WERI-Rb-1 (cell line): ENCODE measurements at places on chromosomes 1 and 21.

GRCh38 chr1:3998086-3998485 is 98.0 kb upstream of the C1orf174 start:
- no peak for DNase-seq

- DNase-seq: peak; percentile 76
Observed at GRCh38 chr1:32361674-32362473, 411 bp downstream of the FAM229A start.

DNA sequence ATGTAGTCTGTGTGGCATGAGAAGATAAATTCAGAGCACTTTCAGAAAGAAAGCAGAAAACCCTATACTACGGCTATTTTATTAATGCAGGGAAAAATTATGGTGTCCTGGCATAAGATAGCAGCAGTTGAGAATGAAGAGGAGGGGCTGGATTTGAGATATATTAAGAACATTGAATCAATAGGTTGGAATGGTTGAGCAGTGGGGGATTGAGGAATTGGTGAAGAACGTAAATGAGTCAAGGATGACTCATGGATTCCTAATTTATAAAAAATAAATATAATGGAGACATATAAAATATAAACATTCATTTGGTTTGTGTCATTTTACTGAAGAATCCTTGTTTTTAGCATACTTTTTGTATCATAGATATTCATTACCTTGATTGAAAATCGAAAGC is 234.3 kb upstream of the ADAMTS5 start:
- no peak for DNase-seq

DNA sequence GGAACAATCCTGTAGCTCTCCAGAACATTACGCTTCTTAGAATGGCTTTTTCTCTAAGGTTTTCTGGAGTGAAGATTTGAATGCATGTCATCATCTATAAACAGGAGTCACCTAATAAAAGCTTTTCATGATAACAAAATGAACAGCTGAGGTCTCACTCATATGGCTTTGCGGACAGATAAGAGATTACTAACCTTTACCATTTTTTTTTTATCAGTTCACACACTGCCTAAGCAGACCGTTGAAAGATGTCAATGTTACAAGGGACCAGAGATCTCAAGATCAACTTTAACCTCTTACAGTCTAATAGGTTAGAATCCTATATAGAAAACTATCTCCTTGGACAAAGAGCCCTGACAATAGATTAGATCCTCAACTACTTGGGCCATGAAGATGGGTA is 41.4 kb downstream of the SCMH1 start:
- no peak for DNase-seq

DNA sequence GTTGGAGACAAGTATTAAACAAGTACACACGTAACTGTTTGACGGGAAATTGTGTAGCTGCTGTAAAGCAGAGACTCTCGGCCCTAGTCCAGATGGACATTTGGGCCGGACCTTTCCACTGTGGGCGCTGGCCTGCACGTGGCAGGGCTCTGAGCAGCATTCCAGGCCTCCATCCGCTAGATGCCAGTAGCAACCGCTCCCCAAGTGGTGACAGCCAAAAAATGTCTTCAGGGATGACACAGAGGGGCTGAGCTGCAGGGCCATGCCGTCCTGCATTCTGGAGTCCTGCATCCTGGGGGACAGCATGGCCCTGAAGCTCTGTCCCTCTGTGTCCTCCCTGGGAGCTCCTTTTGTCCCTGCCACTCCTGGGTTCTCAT is 24.8 kb downstream of the A3GALT2 start:
- DNase-seq: no peak

- no peak for DNase-seq
Observed at GRCh38 chr1:151993084-151993733, 450 bp downstream of the S100A10 start.

DNA sequence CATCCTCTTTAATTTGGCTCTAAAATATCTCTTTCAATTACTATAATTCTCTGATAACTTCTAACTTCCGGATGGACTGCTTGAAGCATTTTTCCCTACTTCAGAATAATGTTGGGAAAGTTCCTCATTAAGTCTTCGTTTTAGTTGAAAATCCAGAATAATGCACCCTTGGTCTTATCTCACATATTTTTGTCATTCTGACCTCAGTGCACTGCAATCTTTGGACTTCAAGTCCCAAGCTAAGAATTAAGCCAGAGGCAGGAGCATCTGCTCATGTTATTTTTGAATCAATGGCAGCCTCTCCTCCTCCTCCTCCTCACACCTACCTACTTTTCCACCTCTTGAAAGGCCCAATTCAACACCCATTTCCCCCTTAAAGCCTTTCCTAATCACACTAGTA is 169.8 kb downstream of the CYYR1 start:
- no peak for DNase-seq

DNA sequence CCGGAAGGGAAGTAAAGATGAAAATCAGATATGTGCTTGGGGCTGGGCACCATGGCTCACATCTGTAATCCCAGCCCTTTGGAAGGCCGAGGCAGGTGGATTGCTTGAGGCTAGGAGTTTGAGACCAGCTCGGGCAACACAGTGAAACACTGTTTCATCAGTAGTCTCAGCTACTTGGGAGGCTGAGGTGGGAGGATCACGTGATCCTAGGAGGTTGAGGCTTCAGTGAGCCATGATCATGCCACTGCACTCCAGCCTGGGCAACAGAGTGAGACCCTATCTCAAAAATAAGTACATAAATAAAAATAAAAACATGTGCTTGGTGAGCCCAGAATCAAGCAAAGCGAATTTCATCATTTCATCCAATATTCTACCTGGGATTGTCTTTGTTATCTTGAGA is 23.3 kb upstream of the PCP4 start:
- DNase-seq: no peak

- DNase-seq: no peak
Observed at GRCh38 chr1:159705251-159705903, 9.0 kb downstream of the CRP start.

DNA sequence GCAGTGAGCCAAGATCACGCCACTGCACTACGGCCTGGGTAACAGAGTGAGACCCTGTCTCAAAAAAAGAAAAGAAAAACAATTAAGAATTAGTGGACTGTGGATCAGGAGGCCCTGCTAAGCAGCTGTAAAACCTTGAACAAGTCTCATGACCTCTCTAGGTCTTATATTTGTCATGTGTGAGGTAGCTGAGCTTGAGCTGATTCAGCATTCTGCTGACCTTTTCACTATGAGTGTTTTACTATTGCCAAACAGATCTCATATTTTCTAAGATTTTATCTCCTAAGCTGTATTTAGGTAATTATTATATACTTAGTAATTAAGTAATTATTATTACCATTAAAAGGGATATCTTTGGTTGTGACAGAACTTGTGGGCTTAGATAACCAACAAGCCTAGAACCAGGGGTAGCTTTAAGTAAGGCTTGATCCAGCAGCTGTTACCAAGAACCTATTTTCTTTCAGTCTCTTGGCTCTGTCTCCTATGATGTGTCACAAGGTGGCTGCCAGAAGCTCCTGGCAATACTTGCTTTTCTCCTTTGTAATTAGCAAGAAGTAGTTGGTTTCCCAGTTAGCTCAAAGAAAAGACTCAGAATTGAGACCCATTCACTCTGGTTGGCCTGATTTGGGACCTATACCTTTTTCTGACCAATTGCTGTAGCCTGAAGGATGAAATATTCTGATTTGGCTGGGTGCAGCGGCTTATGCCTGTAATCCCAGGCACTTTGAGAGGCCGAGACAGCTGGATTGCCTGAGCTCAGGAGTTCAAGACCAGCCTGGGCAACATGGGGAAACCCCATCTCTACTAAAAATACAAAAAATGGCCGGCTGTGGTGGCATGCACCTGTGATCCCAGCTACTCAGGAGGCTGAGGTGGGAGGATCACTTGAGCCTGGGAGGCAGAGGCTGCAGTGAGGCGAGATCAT is 8.5 kb upstream of the ZC3H12A start:
- no peak for DNase-seq

GRCh38 chr1:205066141-205066818 is 18.0 kb downstream of the TMEM81 start:
- peak; percentile 41 for DNase-seq

DNA sequence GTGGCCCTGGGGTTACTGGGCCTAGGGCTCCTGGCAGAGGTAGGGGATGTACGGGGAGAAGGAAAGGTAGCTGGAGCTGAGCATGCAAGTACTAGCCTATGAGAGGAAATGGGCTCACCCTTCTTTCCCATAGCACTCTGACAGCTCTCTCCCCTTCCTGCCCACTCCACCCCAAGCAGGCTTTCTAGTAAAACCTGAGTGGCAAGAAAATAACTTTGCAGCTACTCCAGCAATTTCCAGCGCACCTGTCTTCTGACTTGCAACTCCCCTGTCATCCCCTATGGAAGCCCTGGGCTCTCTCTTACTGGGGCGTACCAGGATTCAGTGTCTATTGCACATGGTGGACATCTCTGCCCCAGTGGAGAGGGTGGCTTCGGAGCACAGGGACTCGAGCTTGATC is 6.7 kb upstream of the IVL start:
- no peak for DNase-seq

- no peak for DNase-seq
Observed at GRCh38 chr1:70042090-70042731, 163.2 kb downstream of the LRRC40 start.

- DNase-seq: no peak
Observed at GRCh38 chr21:29075706-29076466, 2.4 kb upstream of the CCT8 start.

- no peak for DNase-seq
Observed at GRCh38 chr1:164780863-164781262, 221.9 kb downstream of the PBX1 start.

DNA sequence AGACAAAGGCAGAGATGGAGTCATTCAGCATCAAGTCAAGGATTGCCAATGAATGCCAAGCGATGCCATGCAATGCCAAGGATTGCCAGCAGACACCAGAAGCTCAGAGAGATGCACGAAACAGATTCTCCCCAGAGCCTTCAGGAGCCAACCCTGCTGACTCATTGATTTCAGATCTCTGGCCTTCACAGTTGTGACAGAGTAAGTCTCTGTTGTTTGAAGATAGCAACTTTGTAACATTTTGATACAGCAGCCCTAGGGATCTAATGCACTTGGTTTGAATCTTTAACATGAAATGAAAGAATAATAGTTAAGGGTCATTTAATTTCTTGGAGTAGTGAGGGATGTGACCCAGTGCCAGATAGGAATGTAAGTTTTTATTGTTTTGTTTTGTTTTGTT is 287.4 kb upstream of the RUNX1 start:
- no peak for DNase-seq

GRCh38 chr1:154931940-154932487 is 4.5 kb downstream of the PMVK start:
- no peak for DNase-seq

- no peak for DNase-seq
Observed at GRCh38 chr1:80929868-80930508, 870.7 kb upstream of the ADGRL2 start.

DNA sequence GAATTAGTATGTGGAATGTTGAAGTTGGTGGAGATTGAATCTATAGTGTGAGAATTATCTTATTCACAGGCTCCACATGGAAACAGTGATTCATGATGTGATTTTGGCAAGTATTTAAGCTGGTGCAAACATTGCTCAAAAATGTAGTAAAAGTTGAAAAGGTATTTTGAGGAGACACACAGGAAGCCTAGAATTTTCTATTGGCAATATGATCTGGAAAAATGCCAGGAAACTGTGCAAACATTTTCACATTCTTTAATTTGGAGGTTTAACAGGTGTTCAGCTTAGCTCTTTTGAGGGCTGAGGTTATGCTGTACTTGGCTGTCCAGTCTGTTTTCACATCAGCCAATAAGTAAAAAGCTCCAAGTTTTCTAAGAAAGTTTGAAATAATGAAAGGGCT is 327.3 kb downstream of the RWDD3 start:
- no peak for DNase-seq

GRCh38 chr1:202805886-202806844 is 2.1 kb downstream of the KDM5B start:
- no peak for DNase-seq

DNA sequence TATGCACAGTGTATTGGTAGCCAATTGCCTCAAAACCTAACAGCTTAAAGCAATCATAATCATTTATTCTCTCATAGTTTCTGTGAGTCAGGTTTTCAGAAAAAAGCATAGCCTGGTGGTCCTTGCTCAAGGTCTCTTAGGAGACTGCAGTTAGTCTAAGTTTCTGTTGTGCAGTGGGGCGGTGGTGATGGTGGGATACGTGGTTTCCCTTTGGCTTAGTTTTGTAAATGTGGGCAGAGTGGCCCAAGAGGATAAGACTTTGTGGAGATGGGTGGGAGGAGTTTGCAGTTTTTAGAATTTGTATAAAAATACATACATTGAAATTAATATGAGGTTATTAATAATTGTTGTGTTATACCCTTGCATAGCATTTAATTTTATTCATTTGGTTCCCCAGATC is 68.6 kb downstream of the NOS1AP start:
- DNase-seq: no peak

DNA sequence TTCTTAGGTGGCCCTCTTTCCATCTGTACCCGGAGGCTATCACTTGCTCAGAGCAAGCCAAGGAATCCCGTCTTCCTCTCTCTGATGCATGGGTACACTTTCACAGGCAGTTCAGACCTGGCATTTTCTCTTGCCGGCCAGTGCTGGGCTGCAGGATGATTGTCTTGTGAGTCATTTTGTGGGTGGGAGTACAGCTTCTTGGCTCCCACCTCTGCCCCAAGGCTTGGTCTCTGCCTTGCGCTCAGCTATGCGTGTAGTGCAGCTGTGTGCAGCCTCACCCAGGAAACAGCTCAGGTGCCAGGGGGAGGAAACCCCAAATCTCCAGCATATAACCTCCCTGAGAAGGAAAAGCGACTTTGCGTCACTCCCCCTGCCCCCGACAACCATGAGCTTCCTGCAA is 3.9 kb upstream of the AJAP1 start:
- DNase-seq: no peak

- no peak for DNase-seq
Observed at GRCh38 chr1:180221462-180221861, 8.6 kb upstream of the LHX4 start.

DNA sequence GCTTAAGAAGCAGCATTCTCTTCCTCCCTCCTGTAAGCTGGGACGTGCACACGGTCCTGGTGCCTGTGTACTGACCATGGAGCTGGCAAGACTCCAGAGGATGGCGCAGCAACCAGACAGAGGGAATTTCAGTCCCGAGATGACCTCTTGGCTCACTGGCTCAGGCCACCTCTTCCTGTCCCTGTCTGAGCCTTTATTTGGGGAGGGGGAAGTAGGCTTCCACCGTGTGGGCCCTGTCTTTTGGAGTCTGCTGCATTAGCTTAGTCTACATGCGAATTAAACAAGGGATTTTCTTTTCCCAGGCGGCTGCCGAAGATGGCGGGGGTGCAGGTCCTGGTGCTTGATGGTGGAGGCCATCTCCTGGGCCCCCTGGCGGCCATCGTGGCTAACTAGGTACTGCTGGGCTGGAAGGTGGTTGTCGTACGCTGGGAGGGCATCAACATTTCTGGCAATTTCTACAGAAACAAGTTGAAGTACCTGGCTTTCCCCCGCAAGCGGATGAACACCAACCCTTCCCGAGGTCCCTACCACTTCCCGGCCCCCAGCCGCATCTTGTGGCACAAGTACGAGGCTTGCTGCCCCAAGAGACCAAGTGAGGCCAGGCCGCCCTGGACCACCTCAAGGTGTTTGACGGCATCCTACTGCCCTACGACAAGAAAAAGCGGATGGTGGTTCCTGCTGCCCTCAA is 10.2 kb downstream of the IL24 start:
- peak; percentile 91 for DNase-seq

- DNase-seq: no peak
Observed at GRCh38 chr1:88877382-88877825, 14.0 kb downstream of the GTF2B start.
